Bronchial epithelial cell (primary cell): ENCODE measurements at places on chromosomes 5 and 9.

- DNase-seq: no peak
Measured at GRCh38 chr5:77935506-77936364, 159.6 kb upstream of the TBCA start.

DNA sequence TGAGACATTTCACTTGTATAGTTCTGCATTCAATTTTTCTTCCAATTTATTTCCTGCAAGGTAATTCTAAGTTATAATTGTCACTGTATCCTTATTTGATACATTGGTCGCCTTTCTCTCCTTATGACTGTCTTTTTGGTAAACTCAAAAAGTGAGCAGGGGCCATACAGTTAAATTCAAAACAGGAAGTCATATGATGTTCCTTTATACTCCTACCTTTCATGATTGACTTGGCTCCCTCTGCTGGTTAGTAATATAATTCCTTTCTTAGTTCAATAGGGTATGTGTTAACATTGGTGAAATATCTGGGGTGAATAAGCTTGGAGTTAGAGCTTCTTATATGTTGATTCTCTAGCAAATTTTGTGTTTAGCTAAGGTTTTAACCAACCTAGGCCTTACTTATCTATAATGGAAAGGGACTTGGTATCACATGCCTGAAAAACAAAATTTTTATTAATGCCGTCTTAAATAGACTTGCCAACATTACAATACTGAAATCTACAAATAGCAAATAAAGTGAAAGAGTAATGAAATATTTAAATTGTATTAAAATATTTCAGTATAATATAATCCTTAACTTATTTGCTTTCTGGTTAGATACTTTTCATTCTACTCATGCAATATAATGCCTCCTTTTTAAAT is 6.0 kb upstream of the NIPBL start:
- peak; percentile 77 for DNase-seq

DNA sequence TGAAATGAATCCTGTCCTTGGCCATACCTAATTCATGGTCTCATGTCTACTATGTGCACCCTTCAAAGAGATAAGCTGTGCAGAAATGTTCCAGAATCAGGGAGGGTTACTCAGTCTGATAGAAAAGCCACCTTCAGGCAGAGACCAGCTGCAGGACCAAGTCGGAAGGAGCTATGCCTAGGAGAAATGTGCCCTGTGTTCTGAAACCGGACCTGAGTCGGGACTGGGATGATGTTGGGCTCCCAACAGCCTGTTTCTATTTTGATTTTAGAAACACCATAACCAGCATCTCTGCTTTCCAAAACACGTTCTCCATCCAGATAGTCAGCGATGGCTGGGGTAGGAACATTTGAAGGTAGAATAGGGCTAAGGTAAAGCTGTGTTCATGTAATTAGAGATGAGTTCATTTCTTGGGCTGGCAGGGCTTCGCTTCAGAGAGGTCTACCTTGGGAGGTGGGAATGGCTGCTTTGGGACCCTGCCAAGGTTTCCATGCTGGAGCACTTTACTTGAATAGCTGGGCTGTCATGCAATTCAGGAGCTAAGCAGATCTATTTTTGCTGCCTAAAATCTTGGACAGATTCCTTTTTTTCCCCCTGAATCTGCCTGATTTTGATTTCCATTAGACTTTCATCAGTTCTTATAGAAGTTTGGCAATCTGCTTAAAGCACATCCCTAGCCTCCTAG is 2.8 kb downstream of the ADCY2 start:
- DNase-seq: no peak

- peak; percentile 58 for DNase-seq
Measured at GRCh38 chr5:177113566-177114424, 19.8 kb upstream of the NSD1 start.

GRCh38 chr5:10562201-10563109 is 1.4 kb upstream of the ANKRD33B start:
- DNase-seq: no peak

GRCh38 chr5:149133795-149134777 is 7.2 kb upstream of the ABLIM3 start:
- peak; percentile 94 for DNase-seq

- DNase-seq: peak; percentile 38
Measured at GRCh38 chr9:121071756-121072421, 2.9 kb upstream of the CNTRL start.

- DNase-seq: no peak
Measured at GRCh38 chr9:123741214-123741613, 188.7 kb downstream of the DENND1A start.

DNA sequence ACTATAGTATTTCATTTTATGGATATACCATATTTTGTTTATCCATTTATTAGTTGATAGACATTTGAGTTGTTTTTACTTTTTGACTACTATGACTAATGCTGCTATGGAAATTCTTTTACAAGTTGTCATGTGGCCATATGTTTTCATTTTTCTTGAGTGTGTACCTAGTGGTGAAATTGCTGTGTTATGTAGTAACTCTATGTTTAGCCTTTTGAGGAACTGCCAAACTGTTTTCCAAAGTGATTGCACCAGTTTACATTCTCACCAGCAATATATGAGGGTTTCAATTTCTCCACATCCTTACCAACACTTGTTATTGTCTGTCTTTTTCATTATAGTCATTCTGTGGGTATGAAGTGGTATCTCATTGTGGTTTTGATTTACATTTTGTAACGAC is 75.4 kb downstream of the GRIA1 start:
- peak; percentile 92 for DNase-seq

- DNase-seq: peak; percentile 98
Measured at GRCh38 chr9:6133346-6134063, 82.1 kb upstream of the IL33 start.

- no peak for DNase-seq
Measured at GRCh38 chr5:15300141-15300540, 199.8 kb upstream of the FBXL7 start.

DNA sequence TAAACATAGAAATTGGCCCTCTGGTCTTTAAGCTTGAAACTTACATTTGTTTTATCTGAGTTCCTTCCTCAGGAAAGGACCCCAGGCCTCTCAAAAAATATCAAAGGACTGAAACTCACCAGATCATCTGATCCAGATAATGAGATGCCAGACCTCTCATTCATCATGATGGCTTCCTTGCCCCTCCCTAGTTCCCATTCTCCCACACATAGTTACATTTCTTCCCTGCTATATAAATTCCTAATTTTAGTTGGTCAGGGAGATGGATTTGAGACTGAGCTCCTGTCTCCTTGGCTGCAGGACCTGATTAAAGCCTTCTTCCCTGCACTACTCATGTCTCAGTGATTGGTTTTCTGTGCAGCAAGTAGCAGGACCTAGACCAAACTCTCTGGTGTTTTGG is 119.4 kb upstream of the SPIN1 start:
- no peak for DNase-seq

- DNase-seq: no peak
Measured at GRCh38 chr5:124677374-124678351, 68.8 kb downstream of the ZNF608 start.

GRCh38 chr9:123537809-123538208 is 181.8 kb downstream of the CRB2 start:
- no peak for DNase-seq

DNA sequence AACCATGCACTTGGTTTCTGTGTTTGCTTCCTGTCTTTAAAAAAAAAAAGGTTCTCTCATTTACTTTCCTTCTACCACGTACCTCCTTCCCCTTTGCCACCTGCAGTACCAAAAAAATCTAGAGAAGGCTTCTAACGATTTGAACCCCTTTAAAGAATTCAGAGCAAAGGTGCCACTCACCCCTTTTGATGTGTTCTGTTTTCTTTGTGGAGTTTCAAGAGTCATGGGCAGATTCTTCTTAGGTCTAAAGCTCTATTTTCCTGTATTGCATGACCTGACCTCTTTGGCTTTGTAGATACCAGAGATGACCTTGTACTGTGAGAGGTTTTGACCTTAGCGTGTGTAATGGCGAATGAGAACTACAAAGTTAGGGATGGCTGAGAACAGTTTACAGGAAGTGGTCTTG is 29.0 kb downstream of the TXNDC8 start:
- no peak for DNase-seq

DNA sequence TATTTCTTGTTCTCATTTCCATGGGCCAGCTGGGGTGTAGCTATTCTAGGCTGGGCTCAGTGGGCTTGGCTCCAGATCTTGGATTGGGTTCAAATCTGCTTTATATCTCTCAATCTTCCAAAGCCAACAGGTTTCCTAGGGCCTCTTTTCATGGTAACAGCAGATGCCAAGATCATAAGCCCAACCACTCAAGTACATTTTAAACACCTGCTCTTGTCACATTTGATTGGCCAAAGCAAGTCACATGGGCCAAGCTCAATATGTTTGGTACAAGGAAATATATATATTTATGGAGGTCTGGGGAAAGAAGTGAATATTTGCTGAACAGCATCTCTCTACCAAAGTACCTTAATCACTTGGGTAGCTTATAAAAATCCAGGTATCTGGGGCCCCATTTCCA is 49.5 kb downstream of the MRRF start:
- no peak for DNase-seq

- DNase-seq: no peak
Measured at GRCh38 chr9:109715344-109715743, 64.7 kb upstream of the PALM2AKAP2 start.

GRCh38 chr5:168463081-168463480 is 23.2 kb upstream of the RARS1 start:
- no peak for DNase-seq

- DNase-seq: no peak
Measured at GRCh38 chr5:132322266-132322665, 28.1 kb downstream of the SLC22A4 start.

GRCh38 chr9:31740705-31741104 is 643.7 kb upstream of the ACO1 start:
- peak; percentile 45 for DNase-seq

DNA sequence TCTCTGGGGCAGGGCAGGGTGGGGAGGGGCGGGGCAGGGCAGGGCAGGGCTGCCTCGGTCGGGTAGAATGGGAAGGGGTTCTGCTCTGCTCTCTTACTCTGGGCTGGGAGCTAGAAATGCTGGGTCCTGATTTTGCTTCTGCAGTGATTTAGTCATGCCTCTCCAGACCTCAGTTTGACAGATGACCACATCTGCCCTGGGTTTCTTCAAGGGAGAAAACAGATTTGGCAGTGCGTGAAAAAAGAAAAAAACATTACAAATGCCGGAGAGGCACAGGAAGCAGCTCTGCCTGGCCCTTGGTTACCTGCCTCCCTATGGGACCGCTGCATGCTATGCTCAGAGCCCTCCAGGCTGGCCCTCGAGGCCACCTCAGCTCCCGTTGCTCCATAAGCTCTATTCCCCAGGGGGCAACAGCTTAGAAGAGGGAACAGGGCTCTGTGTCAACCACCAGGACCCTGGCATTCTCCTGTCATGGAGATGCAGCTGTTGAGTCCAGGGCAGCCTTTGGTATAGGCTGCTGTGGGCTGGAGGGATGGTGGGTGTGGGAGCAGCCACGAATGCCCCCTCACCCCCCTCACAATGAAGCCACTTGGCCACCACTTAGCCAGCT is 53.2 kb upstream of the UBTD2 start:
- no peak for DNase-seq

- no peak for DNase-seq
Measured at GRCh38 chr5:179296150-179296821, 49.0 kb downstream of the ADAMTS2 start.

DNA sequence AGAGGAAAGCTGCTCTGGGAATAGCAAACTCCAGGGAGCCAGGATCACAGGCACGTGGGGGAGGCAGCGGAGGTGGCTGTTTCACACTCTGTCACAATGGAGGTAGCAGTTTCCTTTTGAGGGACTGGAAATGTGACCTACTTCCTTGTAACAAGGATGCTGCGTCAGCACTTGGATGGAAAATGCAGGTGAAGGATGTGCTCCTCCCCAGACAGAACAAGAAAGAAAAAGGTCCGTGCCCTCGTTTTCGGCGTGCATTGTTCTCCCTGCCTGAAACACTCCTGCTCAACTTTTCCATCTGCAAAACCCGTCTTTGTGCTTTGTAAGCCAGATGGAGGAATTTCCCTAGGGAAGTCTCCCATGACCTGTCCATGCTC is 55.1 kb upstream of the SH3PXD2B start:
- DNase-seq: no peak

DNA sequence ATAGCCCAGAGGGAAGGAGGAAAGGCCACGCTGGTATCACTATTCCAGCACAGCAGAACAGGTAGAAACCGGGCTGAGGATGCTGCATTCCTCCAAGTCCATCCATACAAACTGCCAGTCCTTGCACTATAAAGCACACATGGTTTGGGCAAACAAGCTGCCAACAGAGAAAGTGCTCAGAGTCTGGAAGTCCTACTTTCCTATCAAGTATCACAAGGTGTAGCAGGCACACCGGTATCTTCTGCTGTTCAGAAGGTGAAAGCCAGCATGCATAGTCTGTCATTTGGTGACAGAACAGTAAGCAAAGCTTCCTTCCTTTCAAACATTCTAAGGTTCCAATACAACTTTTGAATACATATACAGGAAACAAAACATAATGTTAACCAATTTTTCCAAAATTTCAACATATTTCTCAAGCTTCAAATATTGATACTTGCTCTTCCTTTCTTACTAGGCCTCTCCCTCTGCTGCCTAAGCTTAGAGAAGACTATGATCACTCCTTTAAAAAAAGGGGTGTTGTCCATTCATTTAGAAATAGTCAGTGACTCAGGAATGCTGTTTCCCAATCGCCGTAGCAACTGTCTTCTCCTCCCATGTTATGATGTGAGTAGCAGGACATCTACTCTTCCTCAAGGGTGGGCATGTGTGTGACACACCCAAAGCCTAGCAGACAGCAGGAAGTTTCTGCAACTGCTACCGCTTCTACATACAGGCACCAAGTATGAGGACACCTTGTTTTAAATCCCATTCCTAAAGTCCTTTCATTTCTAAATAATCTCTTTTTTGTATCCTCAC is 14.7 kb downstream of the DIAPH1 start:
- DNase-seq: peak; percentile 99

- DNase-seq: peak; percentile 97
Measured at GRCh38 chr9:77707383-77708063, 59.4 kb upstream of the GNA14 start.

DNA sequence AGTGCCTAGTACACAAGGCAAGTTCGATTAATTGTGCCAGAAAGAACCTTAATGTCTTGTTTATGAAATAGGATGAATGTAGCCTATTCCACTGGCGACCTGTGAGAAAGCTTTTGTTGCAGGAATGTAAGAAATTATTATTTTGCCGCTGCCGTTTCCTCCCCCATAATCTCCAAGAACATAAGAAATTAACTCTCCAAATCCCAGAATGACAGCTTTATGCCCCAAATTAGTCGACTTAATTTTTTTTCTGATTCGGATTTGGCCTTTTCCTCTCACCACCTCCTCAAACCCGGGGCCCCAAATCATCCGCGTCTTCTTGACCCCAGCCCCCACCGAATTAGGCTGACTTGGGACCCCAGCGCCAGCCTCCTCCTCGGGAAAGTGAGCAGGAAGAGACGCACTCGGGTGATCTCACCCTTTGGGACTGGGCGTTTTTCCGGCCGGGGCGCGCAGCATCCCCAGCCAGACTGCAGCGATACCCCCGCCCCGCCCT is 682 bp upstream of the SPTAN1 start:
- peak; percentile 7 for DNase-seq

DNA sequence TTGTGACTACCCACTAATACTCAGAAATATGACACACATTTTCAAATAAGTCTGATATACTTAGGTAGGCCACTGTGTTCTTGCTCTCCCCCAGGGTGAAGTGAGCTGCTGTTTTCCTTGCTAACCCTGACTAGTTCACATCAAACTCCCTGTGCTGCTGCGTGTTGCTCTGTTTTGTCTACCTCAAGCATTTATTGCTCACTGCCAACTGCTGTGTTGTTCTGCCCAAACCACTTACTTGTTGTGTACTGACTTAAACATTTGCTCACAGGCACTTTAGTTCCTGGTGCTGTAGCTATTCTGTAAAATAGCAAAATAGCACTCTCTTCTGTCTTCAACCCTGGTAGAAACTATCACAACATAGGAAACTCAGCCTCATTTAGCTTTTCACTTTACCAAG is 255.7 kb downstream of the HCN1 start:
- no peak for DNase-seq
